Activated naive CD8-positive, alpha-beta T cell treated with anti-CD3 and anti-CD28 coated beads, Interleukin-2, amount 10 ng/mL, durations not matched to agents 7 days and 5 days (primary cell): ENCODE measurements at places on chromosomes 5 and 9.

GRCh38 chr5:1751026-1751863 lies 48.4 kb downstream of the MRPL36 start:
- DNase-seq: peak; percentile 17

GRCh38 chr9:76984486-76984885 lies 35.0 kb upstream of the FOXB2 start:
- DNase-seq: no peak

- no peak for DNase-seq
These were observed 176.6 kb upstream of the SH3GL2 start for GRCh38 chr9:17402309-17402708.

GRCh38 chr5:76305775-76306174 lies 97.3 kb upstream of the IQGAP2 start:
- DNase-seq: no peak

GRCh38 chr9:5642170-5642569 lies 13.3 kb downstream of the RIC1 start:
- DNase-seq: no peak

DNA sequence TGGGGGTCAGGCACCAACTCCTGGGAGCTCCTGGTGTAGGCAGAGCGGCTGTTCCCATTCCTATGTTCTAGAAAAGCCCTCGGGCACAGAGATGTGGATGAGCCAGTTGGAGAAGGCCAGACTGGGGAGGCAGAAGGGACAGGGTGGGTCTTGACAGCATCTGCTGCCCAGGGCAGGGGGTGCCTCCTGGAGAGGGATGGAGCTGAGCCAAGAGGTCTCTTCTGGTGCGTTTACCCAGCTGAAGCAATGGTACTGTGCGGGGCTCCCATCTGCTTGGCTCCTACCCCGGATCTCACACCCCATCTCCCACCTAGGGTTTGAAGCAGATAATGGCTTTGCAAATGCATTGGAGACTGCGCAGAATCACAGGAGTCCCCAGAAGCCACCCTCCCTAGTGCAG lies 41.3 kb downstream of the SHB start:
- no peak for DNase-seq

- DNase-seq: no peak
These were observed 49.1 kb downstream of the HOMER1 start for GRCh38 chr5:79464695-79465332.

DNA sequence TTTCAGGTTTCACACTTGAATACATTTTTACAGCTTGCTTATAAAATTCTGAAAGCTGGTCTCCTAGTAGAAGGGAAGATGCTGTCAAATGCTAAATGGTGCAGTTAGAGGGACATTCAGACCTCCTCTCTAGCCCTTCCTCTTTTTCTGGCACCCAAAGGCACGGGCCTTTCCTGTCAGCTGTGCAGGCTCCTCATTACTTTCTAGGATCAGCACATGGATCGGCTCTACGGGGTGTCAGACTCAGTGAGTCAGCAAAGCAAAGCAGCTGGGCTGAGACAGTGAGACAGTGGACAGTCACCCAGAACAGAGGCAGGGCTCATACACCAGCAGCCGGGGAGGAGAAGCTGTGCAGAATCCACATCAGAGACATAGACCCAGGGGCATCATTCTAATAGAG lies 80.0 kb upstream of the TNC start:
- no peak for DNase-seq

DNA sequence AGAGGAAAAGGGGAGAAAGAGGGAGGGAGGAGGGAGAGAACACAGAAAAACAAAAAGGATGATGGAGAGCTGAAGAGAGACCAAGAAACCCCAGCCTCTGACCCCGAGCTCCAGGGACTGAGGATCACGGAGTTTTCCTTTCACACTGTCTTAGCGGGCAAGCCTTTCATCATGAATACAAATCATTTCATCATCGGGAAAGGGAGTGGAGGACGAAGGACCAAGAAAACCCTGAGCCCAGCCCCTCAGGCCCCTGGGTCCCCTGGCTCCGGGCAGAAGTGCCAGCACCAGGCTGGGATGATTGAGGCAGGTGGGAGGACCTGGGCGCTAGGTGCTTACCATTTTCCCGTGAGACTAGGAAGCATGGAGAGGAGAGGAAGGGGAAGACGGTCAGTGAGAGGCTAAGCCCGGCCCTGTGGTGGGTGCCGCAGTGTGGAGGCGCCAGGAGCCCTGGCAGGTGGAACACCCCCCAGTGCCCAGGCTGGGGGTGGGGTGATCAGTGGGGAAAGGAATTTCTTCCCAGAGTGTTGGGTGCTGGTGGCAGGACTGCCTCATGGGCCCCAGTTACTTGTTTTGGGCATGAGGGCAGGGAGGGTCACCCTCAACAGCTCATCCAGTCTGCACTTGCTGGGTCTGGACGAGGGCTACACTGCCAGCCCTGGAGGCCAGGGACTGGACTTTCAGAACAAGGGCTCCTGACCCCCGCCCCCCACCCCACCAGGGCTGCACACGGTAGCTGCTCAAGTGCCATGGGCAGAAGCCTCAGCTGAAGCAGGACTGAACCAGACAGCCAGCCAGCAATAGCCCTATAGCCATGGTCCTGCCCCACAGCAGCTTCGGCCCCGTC lies 49.0 kb upstream of the SARDH start:
- DNase-seq: no peak

- no peak for DNase-seq
These were observed 2.0 kb upstream of the RXFP3 start for GRCh38 chr5:33934176-33934575.

DNA sequence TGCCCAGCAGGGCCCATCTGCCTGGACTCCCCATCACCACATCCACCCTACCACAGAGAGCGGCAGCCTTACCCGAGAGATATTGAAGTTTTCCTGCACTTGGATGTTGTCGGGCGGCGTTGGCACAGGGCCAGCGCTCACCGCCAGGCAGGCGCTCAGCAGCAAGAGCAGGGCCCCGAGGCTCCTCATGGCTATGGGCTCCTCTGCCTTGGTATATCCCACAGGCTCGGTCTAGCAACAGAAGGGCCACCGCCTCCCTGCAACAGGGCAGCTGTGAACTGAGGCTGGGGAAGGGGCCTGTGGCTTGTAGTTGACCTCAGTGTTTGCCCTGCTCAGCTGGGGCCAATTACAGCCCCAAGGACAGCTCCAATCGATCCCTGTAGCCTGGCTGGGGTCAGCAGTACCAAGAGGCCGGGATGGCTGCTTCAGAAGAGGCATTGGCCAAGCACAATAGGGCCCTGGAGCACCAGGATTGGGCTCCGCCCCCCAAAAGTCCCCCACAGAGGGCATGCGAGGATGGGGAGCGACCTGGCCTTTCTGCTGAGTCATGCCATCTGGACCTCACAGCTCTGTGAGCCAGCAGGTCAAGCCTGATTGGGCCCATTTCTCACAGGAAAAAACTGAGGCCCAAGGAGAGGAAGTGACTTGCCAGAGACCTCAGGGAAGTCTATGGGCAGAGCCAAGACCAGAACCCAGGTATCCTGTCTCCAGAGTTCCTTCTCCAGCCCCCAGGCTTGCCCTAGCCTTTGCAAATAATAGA lies at the start of gene AMBP:
TSS of gene AMBP (minus strand) at position 280 of the 760 bp plus-strand sequence. CDS start at position 189, 91 bp downstream.
- no peak for DNase-seq

DNA sequence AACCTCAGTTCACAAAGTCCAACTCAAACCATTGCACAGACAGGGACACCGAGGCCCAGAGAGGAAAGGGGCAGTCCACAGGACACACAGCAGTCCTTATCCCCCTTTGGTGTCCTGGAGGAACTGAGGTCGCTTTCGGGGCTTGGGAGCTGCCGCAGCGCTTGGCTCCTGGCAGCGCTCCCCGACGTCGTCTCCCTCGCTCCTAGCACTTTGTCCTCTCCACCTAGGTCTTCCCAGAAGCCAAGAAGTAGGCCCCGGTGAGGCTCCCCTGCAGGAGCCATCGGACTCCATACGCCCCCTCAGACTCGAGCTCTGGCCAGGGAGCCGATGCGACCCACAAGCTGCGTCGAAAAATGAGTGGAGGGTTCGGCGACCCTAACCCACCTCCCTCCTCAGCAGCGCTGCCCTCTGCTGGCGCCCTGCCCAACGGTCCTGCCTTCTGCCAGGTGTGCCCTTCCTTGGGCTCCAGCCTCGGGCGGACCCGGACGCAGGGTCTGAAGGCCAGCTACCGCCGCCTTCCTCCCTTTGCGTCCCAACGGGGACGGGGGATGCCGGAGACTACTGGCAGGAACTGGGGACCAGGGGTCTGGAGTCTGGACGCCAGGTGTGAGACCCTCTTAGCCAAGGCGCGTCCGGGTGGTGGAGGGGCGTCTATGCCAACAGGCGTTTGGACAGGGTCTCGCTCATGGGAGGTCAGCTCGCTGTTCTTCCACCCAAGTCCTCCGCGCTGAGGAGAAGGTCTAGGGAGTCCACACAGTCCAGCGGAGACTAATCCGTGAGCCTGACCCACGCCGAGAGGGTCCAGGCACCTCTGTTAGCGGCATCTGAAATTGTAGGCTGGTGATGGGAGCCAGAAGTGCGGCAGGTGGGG lies 2.1 kb upstream of the PRDM12 start:
- DNase-seq: no peak

DNA sequence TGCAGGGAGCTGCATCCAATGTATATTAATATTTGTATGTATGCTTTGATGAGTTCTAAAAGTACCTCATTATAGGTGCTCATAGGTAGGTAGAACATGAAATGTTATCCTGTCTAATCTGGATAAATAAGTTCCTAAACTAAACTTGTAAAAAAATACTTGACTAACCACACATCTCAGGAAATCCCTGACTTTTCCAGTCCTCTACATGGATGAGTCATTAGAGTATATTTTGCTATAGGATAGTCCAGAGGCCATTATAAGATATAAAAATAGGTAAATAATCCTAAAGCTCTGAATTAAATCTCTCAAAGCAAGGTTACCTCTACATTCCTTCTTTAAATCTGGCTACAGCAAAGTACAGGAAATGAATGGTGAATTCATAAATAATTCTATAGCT lies 404.3 kb downstream of the RAB3C start:
- no peak for DNase-seq

DNA sequence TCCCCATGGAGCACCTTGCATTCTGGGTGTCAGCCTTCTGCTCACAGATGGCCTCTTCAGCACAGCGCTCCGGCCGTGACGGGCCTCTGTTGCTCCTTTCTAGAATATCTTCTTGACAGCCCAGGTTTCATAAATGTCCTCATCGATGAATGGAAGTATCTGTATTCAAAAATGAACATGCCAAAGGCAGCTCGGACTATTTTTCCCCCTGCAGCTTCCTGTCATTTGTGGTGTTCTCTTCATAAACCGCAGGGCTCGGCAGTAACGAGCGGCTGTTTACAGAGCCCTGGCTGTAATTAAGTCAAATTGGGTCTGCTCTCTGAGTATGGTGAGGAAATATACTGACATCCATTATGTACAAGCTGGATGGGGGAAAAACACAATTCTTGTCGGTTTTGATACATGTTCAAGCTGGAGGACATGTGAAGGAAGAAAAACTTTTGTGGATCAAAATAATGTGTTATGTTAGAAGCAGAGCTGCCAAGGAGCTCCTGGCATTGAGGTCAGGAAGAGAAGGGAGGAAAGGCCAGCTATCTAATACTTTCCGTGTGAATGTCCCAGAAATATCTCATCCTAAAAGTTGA lies 154.1 kb upstream of the CD180 start:
- DNase-seq: no peak

DNA sequence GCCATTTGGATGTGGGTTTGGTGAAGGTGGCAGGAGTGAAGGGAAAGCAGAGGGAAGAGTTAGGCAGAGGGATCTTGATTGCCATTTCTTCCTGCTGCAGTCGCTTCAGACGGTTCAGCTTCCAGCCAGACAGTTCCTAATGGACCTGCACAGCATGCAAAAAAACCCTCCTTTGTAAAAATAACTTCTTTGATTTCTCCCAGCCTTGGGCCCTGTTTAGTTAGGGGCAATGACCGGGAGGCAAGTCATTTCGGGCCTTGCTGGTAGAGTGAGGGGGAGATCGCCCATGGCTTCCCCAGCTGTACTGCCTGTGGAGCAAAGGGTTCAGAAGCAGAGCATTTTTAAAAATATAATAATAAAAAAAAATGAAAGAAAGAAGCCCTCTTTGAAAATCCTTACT lies 67.2 kb upstream of the TLE1 start:
- no peak for DNase-seq

DNA sequence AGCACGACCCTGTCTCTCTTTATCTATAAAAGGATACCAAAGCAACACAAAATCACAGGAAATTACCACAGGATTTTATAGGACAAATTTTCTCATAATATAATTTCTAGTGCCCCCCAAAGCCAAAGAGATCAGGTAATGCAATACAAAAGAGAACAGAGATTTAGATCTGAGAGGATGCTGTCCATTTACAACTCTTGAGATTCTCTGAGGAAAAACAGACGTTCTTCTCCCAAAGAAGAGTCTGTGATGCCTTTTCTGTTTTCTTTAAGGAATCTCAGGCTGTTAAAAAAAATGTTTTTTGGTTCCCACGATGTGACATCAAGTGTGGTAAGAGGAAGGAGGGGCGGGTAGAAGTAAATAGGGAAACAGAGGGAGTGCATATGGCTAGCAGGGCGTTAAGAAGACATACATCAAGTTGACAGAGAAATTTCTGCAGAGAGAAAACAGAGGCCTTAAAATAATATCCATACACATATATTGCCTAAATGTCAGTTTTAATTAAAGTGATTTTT lies 274.7 kb downstream of the YTHDC2 start:
- DNase-seq: no peak

- DNase-seq: no peak
These were observed 355.1 kb upstream of the DAB2 start for GRCh38 chr5:39779831-39780230.

DNA sequence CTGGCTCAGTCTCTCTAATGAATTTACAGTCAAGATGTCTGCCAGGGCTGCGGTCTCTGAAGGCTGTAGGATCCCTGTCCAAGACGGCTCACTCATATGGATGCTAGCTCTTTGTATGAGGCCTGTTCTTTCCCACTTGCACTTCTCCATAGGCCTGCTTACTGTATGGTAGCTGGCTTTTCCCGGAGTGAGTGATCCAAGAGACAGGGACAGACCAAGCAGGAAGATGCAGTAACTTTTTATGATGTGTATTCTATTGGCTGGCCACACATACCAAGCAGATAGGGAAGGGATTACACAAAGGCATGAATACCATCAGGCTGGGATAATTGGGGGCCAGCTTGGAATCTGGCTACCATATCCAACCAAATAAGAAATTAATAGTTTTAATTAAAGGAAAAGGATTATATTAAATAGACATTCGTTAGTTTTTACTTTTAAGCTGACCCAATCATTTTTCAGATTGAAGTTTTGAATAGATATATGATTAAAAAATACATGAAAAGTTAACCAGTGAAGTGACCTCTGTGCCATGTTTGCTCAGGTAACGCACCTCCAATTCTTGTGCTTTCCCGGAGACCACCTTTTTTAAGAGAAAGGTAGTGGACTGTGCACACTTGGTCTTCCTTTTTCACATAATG lies 20.6 kb downstream of the NSD1 start:
- DNase-seq: no peak

GRCh38 chr9:113622600-113623400 lies 159.3 kb downstream of the RGS3 start:
- no peak for DNase-seq

GRCh38 chr9:127923771-127924170 lies 6.8 kb downstream of the PIP5KL1 start:
- DNase-seq: no peak
